ENCODE measurements at places on chromosomes 11 and 22.

GRCh38 chr11:110317516-110317932 lies 21.1 kb upstream of the RDX start:
- no peak for DNase-seq

DNA sequence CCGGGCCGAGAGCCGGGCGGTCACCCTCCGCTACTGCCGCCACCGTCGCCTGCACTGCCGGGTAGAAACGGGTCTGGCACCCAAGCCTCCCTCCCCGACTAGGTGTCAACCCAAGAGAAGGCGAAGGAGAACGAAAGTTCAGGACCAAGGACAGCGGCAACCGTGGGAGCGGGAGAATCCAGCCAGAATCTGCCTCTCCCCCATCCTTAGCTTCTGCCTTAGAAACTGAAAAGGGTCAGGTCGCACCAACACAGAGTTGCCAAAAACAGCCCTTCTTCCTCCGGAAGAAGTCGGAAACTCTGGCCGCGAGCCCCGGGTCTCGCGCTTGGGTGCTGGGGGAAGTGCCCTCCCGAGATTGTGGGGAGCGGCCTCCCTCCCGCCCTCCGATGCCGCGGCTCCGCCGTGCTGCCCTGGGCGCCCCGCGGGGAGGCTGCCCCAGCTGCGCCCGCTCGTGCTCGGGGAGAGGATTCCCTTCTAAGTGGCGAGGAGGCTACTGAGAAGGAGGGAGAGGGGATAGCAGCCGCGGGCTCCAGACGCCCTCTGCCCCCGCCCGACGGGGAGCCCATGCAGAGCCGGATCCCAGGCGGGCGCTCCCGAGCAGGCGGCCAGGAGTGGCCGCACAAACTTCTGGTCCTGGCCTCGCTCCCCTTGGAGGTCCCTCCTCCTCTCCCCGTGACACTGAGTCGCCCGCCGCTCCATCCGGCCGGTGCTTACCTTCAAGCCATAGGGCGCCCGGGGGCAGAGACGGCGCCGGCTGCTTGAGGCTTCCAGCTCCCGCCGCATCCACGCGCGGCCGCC lies 637 bp downstream of the DRD2 start:
- peak; percentile 6 for DNase-seq

GRCh38 chr22:26589367-26589844 lies 526 bp downstream of the TPST2 start:
- DNase-seq = no peak

- no peak for DNase-seq
These were observed 70.1 kb downstream of the SYT9 start for GRCh38 chr11:7321473-7322450.

DNA sequence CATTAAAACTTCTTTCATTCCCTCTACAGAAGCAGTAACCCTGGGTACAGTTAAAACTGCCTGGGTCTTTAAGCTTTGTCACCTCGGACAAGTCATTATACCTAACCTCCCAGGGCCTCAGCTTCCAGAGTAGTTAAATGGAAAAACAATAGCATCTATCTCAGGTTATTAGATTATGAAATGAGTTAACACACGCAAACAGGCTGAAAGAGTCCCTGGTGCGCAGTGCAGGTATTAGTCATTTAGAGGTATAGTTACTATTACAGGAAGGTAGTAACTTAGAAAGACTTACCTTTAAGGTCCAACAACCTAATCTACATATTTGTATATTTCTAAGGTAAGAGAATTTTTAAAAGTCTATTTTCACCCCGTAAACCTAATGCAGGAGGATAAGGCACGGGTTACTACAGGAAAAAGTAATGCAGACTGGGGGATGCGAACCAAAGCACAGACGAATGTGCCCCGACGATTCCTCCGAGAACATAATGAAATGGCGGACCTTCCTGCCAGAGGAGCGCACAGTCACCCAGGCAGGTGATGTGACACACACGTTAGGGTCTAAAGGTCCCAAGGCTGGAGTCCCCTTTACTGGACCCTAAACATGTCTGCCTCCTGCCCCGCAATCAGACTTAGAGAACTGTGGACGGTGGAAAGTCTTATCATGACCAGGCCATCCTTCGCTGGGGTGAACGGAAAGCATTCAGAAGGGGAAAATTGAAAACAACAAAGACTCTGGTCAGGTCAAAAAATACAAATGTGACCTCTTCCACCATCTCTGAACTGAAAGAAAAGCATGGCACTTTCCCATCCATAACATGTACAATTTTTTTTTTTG lies 1.3 kb downstream of the NAP1L4 start:
- no peak for DNase-seq

DNA sequence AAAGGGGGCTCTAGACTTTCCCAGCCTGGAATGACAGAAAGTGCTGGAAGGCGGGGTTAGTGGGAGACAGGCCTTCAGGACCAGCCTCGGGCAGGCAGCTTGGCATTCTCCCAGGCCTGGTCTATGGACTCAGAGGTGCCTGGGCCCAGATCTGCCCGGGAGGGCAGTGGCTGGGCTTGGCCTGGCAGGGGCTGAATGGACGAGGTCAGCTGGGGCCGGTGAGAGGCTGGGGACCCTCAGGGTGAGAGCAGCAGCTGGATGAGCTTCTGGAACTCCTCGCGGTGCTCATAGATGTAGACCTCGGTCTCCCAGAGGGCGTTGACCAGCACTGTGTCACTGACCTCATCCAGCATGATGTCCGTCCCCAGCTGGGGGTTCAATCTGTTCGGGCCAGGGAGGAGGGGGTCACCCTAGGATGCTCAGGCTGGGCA lies 1.5 kb upstream of the BAIAP2L2 start:
- DNase-seq = no peak

DNA sequence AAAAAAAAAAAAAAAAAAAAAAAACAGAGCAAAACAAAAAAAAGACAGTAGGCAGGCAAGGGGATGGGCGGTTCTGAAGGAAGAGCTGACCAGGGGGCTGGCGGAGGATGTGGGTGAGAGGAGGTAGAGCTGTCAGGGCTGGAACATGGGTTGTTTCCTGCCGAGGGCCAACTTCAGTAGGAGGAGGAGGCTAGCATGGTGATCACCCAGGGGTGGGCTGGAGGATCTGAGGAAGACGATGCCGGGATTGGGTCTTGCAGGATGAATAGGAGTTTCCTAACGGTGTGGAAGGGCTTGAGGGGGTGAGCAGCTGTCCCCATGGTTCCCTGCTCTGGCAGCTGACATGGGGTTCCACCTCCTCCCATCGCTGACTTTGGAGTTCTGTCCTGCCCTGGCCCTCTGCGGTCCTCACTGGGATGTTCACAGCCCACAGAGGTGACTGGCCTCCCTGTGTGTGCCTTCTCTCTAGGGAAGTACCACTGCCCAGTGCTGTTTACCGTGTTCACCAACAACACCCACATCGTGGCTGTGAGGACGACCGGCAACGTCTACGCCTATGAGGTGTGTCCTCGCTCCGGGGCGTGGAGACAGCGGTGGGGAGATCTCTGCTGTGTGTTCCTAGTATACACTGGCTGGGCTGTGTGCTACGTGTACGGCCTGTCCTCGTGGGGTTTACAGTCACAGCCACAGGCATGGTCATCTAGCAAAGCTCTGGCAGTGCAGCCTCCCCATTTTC lies 15.2 kb downstream of the PPIL2 start:
- no peak for DNase-seq

GRCh38 chr11:128437136-128437535 lies 150.2 kb downstream of the ETS1 start:
- DNase-seq = no peak

GRCh38 chr11:36443661-36444060 lies 66.4 kb downstream of the TRAF6 start:
- no peak for DNase-seq

Data from stimulated activated CD8-positive, alpha-beta memory T cell treated with anti-CD3 and anti-CD28 coated beads, Interleukin-12 subunit alpha, Interleukin-12 subunit beta, amount 100 ng/mL, for 1 hour (primary cell).